ENCODE measurements at places on chromosomes 3 and 15.

DNA sequence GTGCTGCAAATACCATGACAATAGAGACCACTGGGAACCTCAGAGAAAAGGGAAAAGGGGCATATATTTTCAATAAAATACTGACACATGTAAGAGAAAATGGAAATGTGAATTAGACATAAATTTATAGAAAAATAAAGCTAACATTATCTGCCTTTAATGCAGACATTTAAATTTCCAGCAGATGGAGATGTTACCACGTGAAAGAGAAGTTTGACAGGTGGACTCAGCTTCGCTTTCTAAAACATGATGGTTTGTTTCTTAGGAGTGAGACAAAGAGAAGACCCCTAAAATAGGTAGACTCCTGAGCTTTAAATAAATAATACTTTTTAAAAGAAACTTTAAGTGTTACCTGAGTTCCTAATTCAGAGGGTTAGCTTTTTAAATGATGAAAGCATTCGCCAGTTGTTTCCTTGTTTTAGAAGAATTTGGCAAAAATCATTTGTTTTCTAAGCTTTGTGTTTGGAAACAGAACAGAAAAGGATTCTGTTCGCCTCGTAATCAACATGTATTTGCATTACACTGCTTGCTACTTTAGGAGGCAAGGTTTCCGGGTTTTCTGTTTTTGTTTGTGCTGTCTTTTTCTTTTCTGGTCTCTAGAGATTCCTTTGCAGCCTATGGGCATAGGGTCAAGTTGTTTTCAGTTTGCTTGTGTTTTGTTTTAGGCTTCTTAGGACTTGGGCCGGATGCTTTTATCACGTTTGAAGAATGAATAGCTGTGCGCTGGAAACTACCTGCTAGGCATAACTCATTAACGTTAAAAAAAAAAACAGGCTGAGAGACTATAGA is 271.4 kb downstream of the THSD4 start:
- no peak for DNase-seq

DNA sequence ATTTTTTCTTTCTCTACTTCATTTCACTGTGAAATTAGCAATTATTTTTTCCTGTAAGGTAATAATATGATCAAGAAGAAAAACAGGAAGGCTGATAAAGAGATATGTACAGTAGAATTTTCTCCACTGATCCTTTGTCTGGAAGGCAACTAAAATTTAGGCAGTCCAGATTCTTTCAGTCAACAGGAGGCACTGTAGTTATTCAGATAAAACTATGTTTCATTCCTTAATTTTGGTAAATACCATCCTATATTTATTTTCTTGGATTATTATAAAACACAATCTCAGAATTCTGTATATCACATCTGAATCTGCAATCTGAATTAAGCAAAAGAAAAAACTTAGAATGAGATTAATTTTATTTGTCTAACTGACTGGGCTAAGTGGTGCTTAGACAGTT is 343.2 kb downstream of the LSAMP start:
- DNase-seq = no peak

DNA sequence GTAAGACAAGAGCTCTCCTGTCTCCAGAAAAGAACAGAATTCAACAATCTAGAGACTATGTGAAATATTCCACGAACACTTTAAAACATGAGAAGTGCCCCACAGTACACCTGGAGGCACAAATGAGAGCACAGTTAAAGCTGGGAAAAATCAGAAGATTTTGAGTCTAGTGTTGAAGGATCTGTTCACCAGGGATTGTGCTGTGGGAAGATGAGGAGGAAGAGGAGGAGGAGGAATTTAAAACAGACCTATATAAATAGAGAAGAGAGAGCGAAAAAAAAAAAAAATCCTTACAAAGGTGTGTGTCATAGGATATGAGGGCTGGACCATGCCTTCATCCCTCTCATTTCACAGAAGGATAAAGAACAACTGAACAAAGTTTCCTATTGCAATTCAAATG is 361.0 kb upstream of the SEMA6D start:
- no peak for DNase-seq

GRCh38 chr15:101490408-101490891 is 943 bp upstream of the PCSK6 start:
- DNase-seq = no peak

DNA sequence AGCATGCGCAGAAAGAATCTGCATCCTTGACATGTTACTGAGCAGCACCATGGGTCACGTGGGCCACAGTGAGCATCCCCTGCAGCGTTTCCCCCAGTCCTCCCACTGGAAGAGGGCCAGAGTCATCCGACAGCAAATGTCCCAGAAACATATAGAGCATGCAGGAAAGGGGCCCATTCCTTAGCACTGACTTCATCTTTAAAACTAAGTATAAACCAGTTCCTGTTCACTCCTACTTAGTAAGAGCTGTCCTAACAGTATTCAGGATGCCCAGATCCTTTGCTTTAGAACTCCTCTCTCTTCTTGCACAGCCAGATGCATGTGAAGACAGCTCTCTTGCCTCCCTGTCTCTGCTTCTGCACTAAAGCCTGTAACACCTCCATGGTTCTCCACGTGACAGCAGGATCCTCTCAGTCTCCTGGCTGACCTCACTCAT is 79.3 kb upstream of the OXTR start:
- no peak for DNase-seq

DNA sequence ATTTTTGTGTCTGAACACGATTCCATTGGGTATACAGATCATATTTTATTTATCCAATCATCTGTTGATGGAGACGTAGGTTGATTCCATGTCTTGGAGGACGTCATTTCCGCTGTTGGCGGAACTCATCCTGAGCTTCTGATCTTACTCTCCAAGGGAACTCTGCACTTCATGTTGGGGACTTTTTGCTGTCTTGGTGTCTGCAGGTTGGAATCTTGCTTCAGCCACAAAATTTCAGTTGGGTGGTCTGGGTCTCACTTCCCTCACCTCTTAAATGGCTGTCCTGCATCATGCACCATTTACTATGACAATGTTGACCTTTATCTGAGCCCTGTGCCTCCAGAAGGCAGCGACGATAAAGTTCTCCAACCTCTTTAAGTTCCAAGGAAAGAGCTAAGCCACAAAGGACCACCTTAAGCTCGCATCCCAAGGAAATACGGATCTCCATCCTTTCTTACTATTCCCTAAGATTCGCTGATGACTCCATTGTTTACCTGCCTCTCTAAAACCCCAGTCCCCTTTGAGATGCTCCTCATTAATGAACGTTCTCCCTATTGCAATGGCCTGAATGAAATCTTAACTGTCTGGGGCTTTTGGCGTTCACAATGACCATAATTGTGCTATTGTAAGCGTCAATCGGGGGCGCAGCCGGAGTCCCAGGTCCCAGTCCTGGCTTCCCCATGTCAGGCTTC is 23.1 kb upstream of the RNU6-1 start:
- no peak for DNase-seq

DNA sequence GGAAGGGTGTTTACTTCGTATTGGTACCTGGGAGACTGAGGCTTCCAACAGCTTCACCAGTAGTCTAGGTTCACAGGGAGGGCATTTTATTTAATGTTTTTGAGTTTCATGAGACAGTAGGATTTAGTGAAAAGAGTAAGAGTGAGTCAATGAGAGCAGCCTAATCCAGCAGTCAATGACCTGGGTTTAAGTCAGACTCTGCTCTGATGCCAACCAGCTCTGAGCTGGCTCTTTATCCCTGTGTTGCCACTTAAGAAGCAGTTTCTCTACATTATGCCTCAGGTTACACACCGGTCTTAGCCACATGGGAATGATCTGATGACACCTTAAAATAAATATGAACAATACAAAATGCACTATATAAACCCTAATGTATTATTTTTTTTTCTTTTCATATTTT is 59.4 kb upstream of the KCNMB2 start:
- no peak for DNase-seq
